ENCODE measurements at places on chromosomes 1 and 21. TPM values are rescaled to one million over a fixed set of nuclear protein-coding genes. Genes with fewer than 3 reads are reported as not detected.

Gene FLG2
- total RNA-seq, result not detected

Gene FAM72C
- 2.7 TPM for total RNA-seq

Gene GSTM1
- total RNA-seq, result 60.0 TPM

Gene PHLDA3
- total RNA-seq, result 3.4 TPM

Gene AJAP1
- 0.18 TPM for total RNA-seq

Gene RAB42
- not detected for total RNA-seq

Measured in activated T-cell treated with anti-CD3 and anti-CD28 coated beads, Interleukin-2, amount 50 U/mL, for 4 hours (primary cell).